Thoracic aorta endothelial cell (primary cell): ENCODE measurements at places on chromosomes 1 and 21. TPM values are rescaled to one million over a fixed set of nuclear protein-coding genes. Genes with fewer than 3 reads are reported as not detected.

Gene TGFB2
- 2.2 and 2.8 TPM in 2 replicates for total RNA-seq

Gene SYF2
- 47.2 and 49.2 TPM in 2 replicates for total RNA-seq

Gene SLC25A34
- 0.13 and 0.22 TPM in 2 replicates for total RNA-seq

Gene CELA3A
- not detected in 2 replicates for total RNA-seq
